ENCODE measurements at places on chromosomes 11 and 22.
A peak's percentile ranks its signal among the peaks of the same experiment; 100 is the strongest.

DNA sequence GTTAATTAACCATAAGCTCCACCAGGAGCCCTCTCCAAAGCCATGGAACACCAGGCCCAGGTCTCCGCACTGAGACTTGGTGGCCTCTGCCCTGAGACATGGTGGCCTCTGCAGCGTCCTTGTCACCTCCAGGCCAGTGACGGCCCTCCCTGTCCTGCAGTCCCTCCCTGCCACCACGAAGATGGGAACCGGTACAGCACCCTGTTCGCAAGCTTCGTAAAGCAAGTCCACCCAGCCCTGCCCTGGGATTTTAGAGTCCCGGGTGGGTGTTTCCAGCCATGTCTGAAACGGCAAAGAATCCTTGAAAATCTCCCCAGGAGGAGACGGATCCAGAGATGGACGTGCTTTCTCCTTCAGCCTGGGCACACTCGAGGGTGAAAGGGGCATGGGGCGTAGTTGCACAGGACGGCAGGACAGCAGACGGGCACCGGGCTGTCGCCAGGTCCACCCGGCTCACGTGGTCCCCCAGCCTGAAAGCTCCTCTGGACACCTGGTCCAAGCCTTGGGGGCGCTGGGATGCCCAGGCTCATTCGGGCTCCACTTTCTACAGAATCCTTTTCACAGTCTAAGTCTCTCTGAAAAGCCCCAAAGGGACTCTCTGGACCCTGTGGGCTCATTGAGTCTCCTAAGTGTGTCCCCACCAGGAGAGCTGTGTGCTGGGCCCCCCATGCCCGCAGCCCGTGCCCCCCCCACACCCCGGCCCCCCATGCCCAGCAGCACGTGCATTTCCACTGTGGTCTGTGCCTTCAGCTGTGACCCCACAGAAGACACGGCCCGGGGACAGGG is 456.2 kb downstream of the BRD1 start:
- no peak for DNase-seq

GRCh38 chr22:25623310-25623734 is 58.8 kb downstream of the GRK3 start:
- no peak for DNase-seq

GRCh38 chr11:44880953-44881352 is 69.7 kb downstream of the TP53I11 start:
- DNase-seq, result no peak

- no peak for DNase-seq
Observed at GRCh38 chr11:75262436-75262835, 21.9 kb downstream of the TPBGL start.

DNA sequence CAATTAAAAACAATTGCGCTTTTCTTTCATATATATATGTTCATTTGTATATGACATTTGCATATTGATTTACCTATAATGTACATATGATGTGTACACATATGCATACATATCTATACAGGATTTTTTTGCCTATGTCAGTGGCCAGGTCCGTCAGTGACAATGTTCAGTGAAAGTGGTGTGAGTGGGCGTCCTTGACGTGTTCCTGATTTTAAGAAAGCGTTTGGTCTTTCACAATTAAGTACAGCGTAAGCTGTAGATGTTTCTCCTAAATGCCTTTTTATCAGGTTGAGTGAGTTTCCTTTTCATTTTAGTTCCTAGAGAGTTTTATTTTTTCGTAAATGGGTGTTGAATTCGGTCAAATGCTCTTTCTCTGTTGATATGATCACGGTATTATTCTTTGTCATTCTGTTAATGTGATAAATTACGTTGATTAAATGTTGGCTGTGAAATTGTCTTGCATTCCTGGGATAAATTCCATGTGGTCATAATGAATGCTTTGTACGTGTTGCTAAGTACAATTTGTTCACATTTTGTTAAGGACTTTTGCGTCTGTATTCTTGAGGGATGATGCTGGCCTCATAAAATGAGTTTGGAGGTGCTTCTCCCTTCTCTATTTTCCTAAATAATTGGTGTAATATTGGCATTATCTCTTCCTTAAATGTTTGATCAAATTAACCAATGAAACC is 10.6 kb upstream of the GNB1L start:
- DNase-seq, result no peak

GRCh38 chr11:25441421-25441820 is 890.5 kb upstream of the ANO3 start:
- DNase-seq, result no peak

DNA sequence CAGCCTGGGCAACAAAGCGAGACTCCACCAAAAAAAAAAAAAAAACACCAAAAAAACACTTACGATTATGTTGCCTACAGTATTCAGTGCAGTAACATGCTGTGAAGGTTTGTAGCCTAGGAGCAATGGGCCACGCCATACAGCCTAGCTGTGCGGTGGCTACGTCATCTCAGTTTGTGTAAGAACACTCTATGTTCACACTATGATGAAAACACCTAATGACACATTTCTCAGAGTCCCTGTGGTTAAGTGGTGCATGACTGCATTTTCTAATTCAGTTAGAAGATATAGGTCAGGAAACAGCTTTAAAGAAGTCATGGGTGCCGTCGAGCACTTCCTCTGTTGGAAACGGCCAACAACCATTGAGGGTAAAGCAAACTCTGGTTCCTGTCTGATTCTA is 75.7 kb upstream of the ANO1 start:
- no peak for DNase-seq

GRCh38 chr11:114449845-114450244 is 10.6 kb downstream of the REXO2 start:
- no peak for DNase-seq

DNA sequence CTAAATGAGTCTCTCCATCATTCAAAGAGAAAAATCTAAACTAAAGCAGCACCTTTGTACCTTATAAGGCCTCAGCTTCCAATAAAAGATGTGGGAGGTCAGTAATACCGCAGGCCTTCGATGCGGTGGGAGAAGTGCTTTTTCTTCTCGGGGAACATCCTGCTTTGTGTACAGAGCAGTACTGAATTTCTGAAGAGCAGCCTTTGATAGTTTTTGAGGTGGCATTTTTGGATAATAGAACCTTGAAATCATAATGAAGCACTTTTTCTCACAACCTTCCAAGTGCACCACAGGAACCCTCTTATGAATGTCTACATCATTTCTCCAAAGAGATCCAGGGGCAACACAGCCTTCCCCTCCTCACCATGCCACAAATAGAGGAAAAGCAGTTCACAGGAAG is 39.6 kb downstream of the LRRC4C start:
- no peak for DNase-seq

DNA sequence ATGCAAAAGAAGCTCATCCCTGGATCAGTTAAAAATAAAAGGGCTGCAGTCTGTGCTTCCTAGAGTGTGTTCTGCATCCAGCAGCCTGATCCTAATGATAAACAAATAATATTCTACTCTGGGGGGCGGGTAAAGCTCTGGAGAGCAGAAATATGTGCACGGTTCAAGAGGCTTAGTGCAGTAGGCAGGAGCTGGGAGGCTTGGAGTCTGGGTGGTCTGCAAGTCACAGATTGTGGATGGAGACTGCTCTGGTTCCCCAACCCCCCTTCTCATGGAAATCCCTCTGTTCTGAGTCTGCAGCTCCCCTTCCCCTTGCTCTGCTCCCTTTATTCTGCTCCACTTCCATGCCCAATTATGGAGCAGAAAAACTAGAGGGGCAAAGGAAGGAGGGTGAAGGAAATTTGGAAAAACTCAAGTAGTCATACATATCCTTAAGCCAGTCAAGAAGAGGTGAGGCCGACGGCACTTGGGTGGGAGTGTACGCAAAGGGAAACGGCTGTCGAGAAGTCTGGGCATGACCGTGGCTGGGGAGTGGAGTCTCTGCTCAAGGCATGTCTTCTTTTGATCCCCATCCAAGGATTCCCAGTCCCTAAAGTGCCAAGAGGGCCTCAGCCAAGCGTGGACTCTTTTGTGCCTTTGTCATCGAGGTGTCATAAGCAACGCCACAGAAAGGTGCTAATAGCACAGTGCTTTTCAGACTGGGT is 16.3 kb upstream of the CLMP start:
- DNase-seq, result no peak

DNA sequence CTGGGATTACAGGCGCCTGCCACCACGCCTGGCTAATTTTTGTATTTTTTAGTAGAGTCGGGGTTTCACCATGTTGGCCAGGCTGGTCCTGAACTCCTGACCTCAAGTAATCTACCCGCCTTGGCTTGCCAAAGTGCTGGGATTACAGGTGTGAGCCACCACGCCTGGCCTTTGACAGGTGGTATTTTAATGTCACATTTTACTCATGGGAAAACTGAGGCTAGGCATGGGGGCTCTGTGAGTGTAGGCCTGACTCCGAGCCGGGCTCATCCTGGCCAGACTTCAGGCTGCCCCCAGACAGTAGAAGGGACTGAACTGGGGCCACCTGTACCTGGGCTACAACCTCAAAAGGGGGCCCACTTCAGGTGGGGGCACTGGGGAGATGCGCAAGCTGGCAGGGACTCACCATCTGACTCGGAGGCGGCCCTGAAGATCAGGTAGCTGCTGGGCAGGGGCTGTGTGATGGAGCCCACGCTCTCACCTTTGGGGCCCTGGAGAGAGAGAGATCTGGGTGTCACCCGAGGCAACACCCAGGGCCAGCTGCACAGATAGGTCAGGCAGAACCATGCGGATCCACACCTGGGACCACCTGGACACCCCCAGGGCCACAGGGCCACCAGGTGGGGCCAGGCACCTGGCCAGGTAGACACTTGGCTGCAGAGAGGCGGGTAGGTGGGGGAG is 45.8 kb downstream of the OSBPL5 start:
- DNase-seq, result no peak

- DNase-seq, result peak; percentile 55
Observed at GRCh38 chr11:65932558-65932919, 12.7 kb upstream of the TSGA10IP start.

- no peak for DNase-seq
Observed at GRCh38 chr11:122399375-122399774, 256.1 kb upstream of the UBASH3B start.

- DNase-seq, result no peak
Observed at GRCh38 chr22:48584170-48584569, 1243.5 kb downstream of the BRD1 start.

GRCh38 chr22:33787645-33788456 is 132.4 kb downstream of the LARGE1 start:
- DNase-seq, result no peak

GRCh38 chr11:69831985-69832384 is 12.8 kb upstream of the FGF3 start:
- no peak for DNase-seq

DNA sequence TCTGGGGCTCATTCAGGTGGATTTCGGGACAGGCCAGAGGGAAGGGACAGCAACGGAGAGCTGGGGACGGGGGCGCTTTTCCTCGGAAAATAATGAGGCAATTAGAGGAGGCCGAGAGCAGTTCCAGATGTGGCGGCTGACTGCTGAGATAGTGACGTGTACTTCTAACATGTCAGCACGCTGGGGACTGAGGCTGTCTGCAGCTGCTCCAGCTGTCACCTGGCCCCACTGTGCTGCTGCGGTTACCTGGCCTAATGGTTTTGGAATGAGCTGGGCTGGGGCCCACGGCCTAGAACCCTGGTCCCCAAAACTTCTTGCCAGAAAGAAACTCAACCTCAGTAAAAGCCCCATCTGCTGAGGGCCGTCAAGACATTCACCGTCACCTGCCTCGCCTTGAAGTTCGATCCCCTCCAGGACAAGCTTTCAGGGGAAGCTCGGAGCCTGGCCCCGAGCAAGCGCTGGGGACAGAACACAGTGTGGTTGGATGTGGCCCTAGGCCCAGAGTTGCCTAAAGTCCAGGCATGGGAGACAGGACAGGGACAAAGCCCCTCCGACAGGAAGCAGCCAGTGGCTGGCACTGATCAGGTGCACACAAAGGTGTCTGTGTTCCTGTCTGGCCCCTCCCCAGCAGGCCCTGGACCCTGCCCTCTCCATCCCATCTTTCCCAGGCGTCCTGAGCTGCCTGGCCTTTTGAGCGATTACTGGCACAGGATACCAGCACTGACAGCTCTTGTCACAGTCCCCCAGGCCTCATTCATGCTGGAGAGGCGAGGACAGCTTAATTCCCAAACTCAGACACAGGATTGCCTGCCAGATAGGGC is 22.1 kb downstream of the RPUSD4 start:
- peak; percentile 27 for DNase-seq

GRCh38 chr11:132361011-132361550 is 990.7 kb downstream of the NTM start:
- no peak for DNase-seq

- no peak for DNase-seq
Observed at GRCh38 chr11:123427405-123427804, 2.7 kb upstream of the GRAMD1B start.

DNA sequence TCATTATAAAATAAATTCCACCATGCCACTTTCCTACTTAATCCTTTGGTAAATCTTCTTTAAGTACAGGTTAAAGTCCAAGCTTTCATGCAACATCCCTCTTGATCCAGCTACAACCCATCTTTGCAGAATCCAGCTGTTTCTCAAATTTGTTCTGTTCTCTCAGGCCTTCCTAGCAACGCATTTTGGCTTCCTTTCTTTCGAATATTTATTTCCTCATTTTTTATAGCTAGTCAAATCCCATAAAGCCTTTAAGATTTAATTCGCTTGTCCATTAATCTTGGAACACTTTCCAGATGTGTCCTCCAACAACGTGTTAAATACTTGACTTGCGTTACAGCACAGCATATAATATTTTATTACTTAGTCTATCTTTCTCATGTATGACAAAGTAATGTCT is 600.1 kb upstream of the CHORDC1 start:
- DNase-seq, result no peak

DNA sequence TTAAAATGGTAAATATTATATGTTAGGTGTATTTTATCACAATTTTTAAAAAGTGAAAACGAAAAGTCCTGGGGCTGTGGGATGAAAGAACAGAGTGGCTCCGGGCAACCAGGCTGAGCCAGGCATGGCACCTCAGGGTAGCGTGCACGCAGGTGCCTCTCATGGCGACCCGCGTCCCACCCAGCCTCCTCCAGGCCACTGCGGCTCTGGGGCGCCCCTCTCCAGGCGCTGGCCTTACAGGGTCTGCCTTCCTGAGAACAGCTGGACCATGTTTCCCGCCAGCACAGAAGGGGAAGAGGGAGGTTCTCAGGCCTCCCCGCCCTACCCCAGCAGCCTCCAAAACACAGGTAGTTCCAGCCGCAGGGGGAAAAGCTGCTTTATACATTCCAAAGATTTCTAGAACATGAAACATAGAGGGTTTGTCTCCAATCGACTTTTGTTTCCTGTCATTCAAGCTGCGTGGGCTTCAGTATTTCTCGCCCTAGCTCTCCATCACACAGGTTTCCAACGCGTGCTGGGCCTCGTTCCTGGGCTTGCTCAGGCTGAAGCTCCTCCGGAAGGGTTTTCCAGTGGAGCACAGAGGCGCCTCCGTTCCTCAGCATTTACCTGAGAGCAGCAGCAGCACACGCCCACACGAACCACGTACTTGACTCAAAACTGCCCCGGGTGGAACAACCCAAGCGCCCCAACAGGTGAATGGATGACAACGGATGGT is 10.5 kb downstream of the EHD1 start:
- no peak for DNase-seq
